ENCODE measurements at places on chromosomes 2 and 18. TPM values are rescaled to one million over a fixed set of nuclear protein-coding genes. Genes with fewer than 3 reads are reported as not detected.

Gene IL36RN
- total RNA-seq = not detected

Gene CASP8
- total RNA-seq = 14.8 TPM

Gene ST8SIA5
- 0.09 TPM for total RNA-seq

Gene KCMF1
- total RNA-seq = 65.9 TPM
